CD4-positive, alpha-beta T cell treated with Interleukin-4 for 1 hour (primary cell): ENCODE measurements at places on chromosomes 16 and 17.

GRCh38 chr17:1758807-1759206 is 3.1 kb upstream of the SERPINF1 start:
- no peak for DNase-seq

DNA sequence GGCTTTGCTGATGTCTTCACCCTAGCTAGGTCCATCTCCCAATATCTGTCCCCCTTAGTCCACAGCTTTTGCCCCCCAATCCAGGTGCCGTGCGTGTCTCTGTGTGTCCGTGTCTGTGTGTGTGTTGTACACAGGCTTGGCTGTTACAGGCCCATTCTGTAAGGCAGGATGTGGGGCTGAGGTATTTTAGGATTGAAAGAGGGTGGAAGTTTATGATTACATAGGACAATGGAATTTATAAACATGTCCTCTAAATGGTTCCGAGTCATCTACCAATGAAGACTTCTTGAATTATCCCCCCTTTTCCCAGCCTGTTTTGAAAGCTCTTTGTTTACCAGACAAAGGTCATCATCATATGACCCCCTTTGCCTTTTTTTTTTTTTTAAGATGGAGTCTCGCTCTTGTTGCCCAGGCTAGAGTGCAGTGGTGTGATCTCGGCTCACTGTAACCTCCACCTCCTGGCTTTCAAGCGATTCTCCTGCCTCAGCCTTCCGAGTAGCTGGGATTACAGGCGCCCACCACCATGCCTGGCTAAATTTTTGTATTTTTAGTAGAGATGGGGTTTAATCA is 21.9 kb downstream of the ACE start:
- no peak for DNase-seq

- no peak for DNase-seq
Measured at GRCh38 chr16:67979955-67980678, at the start of gene DPEP3. Gene DPEP3, minus strand, starts transcription at chr16:67980499. Its CDS starts 119 bp downstream, at chr16:67980380.

DNA sequence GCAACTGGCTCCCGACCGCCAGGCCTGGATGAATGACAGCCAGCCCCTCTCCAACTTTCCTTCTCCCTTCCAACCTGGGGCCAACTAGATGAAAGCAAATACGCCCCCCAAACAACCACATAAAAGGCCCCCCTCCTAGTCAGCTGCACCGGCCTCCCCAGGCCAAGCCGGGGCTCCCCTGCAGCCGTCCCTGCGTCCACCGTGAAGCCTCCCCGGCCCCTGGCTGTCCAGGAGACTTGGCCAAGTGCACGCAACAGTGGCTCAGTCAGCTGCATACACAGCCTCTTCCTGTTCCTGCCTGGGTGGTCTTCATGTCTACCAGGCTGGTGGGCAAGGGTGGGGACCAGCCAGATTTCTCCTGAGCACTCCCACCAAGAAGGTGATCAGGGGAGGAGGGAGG is 16.0 kb downstream of the DNAH17 start:
- no peak for DNase-seq

GRCh38 chr17:42878123-42878880 is 22.3 kb upstream of the G6PC1 start:
- DNase-seq = no peak

GRCh38 chr17:65572581-65573281 is 11.3 kb upstream of the AXIN2 start:
- DNase-seq = no peak

DNA sequence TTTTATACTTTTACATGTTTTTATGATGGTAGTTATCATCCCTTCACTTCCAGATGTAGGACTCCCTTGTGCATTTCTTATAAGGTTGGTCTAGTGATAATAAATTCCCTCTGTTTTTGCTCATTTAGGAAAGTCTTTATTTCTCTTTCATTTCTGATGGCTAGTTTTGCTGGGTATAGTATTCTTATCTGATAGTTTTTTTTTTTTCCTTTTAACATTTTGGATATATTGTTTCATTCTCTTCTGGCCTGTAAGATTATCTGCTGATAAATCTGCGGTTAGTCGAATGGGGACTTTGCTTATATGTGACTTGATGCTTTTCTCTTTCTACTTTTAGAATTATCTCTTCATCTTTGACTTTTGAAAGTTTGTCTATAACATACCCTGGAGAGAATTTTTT is 153.1 kb upstream of the MPHOSPH6 start:
- DNase-seq = no peak

DNA sequence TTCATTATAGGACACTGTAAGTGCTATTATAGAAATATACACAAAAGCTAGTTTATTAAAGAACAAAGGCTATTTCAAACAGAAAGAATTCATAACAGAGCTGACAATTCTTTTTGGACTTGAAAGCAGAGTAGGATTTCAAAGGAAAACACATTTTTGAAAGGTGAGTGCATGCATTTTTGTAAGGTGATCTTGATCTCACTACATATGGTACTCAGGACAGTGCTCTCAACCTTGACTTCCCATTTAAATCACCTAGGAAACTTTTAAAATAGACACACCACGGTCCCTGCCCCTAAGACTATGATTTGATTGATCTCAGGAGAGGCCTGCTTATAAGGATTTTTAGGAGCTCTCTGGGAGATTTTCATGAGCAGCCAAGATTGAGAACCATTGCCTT is 1362.0 kb downstream of the CDH8 start:
- no peak for DNase-seq

DNA sequence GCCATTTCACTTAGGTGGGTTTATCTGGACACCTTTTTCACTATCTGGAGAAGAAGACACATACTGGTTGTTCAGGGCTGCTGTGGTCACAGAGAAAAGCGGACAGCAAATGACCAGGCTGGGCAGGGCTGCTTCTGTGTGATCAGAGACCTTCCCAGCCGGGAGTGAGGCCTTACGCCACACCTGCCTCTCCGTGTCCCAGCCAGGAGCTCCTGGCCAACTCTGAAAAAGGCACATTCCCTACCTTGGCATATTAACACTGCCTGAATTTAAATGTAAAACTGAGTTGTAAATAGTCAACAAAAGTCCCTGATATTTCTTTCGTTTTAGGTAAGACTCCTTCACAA is 9.1 kb upstream of the SOST start:
- no peak for DNase-seq

- no peak for DNase-seq
Measured at GRCh38 chr16:21598701-21599121, 666 bp upstream of the METTL9 start.

- no peak for DNase-seq
Measured at GRCh38 chr16:57618296-57619132, 9.9 kb upstream of the ADGRG1 start.

GRCh38 chr16:21167929-21168602 is 9.6 kb downstream of the LDAF1 start:
- DNase-seq = no peak

- no peak for DNase-seq
Measured at GRCh38 chr17:15479703-15480102, 12.3 kb upstream of the CDRT4 start.

DNA sequence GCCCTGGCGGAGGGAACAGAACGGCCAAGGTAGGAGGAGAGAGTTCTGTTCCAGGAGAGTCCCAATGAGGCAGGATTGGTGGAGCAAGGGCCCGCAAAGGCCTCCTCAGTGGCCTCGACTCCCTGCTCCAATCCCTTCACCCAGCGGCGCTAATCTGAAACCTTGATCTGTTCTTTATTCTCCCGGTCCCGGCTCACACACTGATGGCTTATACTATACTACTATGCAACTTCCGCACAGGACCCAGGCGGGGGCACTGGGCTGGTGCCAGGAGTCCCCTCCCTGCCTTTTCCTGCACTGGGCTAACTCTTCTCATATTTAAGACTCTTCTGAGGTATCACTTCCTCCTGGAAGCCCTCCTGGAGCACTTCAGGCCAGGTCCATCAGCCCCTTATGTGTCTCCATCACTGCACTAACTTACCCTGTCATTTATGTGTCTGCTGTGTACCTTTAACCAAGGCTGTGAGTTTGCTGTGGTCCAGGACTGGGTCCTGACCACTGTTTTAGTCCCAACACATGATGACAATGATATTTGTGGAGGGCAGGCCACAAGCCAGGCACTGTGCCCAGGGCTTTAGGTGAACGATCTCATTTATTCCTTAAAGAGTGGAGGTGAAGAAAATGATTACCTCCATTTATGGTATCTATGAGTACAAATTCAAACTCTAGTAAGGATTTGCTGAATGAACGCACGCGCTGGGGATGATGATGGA is 6.8 kb downstream of the CCDC102A start:
- DNase-seq = no peak

DNA sequence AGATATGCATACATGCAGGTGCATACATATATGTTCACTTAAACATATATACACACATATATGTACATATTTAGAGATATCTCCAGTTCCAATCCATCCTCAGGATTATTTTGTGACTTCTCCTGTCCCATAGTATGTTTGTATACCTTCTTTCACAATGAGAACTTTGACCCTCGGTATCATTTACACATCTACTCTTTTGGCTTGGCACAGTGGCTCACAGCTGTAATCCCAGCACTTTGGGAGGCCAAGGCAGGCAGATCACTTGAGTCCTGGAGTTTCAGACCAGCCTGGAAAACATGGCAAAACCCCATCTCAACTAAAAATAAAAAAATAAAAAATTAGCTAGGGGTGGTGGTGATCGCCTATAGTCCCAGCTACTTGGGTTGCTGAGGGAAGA is 148.1 kb upstream of the CCL2 start:
- no peak for DNase-seq

GRCh38 chr16:88068476-88069396 is 117.5 kb downstream of the BANP start:
- no peak for DNase-seq

- no peak for DNase-seq
Measured at GRCh38 chr17:62121025-62121730, 56.1 kb upstream of the MED13 start.

- DNase-seq = no peak
Measured at GRCh38 chr17:58969612-58970011, 137.1 kb downstream of the TRIM37 start.

GRCh38 chr17:57387575-57387974 is 131.3 kb downstream of the MSI2 start:
- DNase-seq = no peak

- DNase-seq = no peak
Measured at GRCh38 chr17:17018612-17019429, 23.4 kb upstream of the MPRIP start.

DNA sequence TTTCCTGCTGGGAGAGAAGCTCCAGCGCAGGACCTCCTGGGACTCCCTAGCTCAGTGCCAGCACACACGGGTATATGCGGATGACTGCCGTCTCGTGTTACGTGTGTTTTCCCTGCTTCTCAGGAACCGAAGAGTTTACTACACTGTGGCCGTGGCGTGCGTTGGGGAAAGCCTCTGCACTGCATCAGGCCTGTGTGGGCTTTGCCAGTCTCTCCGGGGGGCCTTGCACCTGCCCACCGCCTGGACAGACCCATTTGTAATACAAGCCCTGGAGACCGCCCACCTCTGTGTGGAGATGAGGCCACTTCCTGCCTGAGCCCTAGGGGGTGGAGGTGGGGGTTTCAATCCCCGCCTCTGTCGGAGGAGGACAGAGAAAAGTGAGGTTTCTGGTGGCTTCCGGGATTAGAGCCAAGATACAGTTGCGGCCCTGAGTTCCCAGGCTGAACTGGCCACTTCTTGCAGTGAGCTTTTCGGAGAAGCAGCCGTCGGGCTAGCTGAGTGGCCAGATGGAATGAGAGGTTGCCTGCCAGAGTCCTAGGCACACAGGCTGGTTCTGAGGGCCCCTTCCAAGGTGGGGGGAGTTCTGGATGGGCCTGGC is 43.4 kb upstream of the GSE1 start:
- DNase-seq = peak; percentile 51

DNA sequence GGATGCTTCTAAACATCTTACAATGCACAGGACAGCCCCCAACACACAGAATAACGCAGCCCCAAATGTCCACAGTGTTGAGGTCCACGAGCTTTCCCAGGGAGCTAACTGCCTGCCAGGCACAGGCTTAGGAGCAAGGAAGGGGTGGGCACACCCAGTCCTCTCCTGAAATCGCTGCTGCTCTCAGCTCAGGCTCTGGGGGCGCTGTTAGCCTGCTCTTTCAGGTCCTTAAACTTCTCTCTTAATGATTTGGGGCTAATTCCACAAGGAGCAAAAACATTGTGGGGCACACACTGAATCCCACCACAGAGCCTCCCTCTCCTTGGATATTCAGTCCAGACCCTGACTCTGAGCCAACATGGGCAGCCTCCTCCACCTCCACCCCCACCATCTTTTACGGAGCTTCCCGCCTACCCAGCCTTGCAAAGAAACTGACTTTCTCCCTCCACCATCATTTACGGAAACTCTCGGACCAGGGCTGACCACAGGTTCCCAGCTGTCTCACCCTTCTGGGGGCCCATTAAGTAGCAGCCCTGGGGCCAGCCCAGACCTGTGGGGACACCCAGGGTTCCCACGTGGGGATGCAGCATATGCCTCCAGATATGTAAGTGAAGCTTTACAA is 1.1 kb downstream of the CD300H start:
- DNase-seq = peak; percentile 27

- DNase-seq = no peak
Measured at GRCh38 chr16:48013491-48013901, 142.3 kb downstream of the ABCC12 start.

- no peak for DNase-seq
Measured at GRCh38 chr17:41133880-41134735, 6.2 kb downstream of the KRTAP4-6 start.

DNA sequence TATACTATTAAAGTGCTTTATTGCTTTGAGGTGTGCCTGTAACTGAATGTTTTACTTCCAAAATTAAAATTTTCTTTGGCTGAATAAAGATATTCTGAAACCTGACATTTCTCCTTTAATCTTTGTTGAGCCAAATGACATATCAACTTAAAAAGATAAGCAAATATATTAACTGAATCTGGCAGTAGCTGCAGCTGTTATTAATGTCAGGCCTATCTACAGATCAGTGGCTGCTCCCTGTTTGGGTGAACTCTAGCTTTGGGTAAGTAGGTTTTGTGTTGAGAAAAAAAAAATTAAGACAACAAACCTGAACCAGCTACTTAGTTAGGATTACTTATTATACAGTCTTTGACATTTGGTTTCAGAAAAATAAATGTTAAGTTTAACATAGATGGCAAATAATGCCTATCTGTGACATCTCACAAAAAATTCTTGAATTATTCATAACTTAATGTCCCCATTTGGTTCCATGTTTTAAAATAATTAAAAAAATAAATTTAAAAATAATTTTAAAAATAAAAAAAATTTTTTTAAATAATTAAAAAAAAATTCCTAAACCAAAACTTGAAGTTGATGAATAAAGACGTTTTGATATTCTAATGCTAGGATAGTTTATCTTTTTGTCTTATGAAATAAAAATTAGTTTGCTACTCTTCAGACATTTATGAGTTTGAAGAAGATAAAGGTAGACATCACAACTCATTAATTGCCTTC is 19.8 kb downstream of the CPD start:
- DNase-seq = no peak

DNA sequence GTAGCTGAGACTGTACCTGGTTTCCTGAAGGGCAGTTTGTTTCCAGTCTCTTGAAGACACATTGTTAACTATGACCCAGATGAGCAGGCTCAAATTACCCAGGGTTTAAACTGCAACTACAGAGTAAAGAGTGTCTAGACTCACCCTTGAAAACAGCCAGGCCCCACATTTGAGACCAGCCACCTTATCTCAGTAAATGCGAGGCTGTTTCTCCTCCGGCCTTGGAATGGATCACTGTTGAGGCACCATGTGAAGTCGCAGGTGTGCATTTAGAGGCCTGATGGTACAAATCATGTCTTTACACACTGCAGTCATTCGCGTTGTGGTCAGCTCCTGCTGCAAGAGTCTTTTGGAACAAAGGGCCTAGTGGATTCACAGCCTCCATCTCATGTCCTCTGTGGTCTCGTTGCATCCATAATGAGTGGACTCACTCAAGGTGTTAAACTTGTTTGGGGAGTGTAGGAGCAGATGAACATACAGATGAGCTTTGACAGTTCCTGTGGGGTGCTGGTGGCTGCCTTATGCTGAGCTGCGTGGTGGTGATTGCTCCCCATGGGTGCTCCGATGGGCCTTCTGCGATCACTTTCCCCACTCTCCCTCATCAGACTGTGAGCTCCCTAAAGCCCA is 18.5 kb upstream of the N4BP1 start:
- no peak for DNase-seq
